ENCODE measurements at places on chromosomes 12 and 14.

GRCh38 chr14:60485598-60486251 lies at the start of gene C14orf39:
C14orf39 (minus strand) TSS chr14:60486063; CDS start chr14:60485078, 985 bp downstream.
- DNase-seq, result no peak

GRCh38 chr12:49030714-49031572 lies 12.4 kb upstream of the PRKAG1 start:
- no peak for DNase-seq

DNA sequence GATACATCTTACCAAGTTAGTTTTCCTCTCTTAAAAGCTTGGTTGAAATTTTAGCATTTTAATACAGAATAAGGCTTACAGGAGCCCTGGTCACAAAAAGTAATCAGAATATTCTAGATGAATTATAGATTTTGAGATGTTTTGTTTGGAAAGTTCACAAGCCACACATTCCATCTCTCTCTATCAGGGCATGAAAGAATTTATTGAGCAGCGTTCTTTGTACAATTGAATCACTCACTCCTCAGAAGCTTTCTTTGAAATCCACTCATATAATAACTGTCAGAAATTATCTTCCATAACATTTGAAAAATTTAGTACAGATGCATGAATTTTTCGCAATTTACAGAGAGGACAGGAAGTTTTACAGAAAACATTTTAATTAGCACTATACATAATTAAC lies 938.6 kb upstream of the MDGA2 start:
- DNase-seq, result no peak

DNA sequence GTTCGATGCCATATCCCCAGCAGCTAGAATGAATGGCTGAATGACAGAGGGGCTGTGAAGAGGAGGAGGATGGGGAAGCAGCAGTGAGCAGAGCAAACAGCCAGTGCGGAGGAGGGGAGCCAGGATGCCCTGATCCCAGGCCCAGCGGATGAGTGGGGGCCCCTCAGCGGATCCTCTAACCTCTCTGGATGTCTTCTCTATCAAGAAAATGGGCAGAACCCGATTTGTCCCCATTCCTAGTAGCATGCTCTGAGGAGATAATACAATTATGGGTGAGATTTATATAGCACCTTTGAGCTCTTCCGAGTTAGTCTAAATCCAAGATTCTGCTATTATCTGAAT lies 30.0 kb upstream of the RPLP0 start:
- DNase-seq, result no peak
